ENCODE measurements at places on chromosomes 5 and 9.

- no peak for DNase-seq
Observed at GRCh38 chr9:23746317-23746716, 79.7 kb downstream of the ELAVL2 start.

DNA sequence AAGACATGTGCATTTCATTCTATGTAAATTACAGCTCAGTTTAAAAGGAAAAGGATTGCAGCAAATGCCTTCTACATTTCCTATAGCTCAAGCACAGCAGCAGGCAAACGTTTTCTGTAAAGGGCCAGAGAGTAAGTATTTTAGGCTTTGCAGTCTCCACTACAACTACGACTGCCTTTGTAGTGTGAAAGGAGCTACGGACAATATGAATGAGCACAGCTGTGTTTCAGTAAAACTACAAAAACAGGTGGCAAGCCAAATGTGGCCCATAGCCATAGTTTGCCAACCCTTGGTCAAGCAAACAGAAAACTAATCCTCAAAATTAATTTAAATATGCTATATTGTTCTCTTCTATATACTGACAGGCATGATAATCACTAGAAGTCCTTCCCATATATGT lies 7.2 kb downstream of the PTBP3 start:
- no peak for DNase-seq

DNA sequence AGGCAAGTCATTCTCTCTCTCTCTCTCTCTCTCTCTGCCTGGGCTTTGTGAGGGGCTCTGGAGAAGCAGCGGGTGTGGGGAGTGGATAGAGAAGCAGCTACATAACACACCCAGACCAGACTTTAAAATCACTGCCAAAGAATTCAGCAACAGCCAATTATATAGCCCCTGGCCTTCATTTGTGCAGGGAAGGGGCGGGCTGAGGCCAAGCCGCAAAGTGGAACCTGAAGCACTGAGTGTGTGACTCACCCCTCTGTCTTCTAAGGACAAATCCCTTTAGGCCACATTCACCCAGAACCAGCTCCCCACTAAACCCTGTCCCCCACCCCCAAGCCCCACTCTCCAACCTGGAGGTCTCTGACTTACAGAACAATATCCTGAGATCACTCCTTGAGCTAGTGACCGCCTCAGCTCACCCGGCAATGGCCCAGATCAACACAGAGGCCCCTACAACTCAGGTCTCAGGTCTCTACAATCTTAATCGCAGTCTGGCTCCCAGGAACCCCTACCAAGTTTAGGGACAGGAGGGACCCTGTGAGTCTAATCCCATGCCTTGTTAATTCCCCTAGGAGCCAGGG lies 6.0 kb downstream of the B4GALT1 start:
- peak; percentile 82 for DNase-seq

- peak; percentile 76 for DNase-seq
Observed at GRCh38 chr5:61327760-61328753, 4.0 kb upstream of the ZSWIM6 start.

- no peak for DNase-seq
Observed at GRCh38 chr5:61363401-61364114, 31.5 kb downstream of the ZSWIM6 start.

GRCh38 chr5:83549674-83550073 lies 78.1 kb downstream of the VCAN start:
- DNase-seq: no peak

DNA sequence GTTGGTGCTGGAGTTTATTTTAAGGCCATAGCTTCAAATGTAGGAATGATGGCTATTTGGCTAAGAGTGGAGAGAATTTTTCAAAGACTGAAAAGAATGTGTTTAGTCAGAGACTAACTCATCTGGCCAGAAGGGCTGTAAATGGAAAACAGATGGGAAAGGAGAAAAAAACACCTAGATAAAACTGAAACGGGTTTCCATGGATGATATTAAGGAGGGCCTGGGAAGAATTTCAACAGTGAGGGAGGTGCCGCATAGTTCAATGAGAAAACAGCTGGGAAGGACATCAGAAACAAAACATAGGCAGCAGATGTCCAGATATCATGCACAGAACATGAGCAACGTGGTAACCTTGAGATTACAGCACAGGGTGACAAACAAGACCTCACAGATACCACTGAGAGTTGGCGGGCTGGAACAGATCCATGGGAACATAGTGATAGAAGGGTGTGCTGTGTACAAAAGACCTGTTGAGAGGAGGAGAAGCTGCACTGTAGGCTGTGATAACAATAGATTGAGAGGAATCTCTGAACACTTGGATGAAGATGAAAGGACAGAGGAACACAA lies 31.2 kb upstream of the RAD23B start:
- DNase-seq: no peak

GRCh38 chr5:154330097-154330667 lies 115.6 kb upstream of the SAP30L start:
- no peak for DNase-seq

DNA sequence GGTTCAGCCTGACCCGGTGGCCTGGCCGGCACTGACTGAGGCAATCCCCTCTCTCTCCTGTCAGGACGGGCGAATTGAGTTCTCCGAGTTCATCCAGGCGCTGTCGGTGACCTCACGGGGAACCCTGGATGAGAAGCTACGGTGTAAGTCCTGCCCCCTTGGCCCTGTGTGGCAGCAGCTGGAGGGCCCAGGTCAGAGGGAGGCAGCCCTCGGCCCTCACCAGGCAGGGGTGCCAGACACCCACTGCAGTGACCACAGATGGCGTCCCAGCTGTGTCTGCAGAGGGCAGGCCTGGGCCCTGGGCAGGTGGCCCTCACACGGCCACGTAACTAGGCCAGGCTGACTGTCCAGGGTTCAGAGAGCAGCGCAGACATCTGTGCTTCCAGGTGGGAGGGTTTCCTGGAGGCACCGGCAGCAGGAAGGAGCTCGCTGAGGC lies 45.9 kb upstream of the HMCN2 start:
- DNase-seq: no peak

DNA sequence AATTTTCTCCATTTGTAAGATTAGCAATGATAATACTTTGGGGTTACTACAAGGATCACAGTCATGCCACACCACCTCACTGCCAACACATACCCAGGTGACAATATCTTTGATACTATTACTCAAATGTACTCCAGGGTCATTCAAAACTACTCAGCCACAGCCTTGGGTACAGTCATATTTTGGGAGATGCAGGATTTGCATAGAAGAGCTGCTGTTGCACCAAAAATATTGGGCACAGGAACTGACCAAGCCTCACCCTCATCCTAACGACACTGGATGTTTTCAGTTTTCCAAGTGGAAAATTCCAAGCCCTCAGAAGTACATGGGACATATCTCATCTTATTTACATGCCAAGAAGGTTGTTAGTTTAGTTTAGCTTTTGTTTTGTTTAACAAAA lies 120.9 kb upstream of the C6 start:
- DNase-seq: no peak

GRCh38 chr9:99852617-99853016 lies 30.9 kb downstream of the NR4A3 start:
- DNase-seq: no peak

DNA sequence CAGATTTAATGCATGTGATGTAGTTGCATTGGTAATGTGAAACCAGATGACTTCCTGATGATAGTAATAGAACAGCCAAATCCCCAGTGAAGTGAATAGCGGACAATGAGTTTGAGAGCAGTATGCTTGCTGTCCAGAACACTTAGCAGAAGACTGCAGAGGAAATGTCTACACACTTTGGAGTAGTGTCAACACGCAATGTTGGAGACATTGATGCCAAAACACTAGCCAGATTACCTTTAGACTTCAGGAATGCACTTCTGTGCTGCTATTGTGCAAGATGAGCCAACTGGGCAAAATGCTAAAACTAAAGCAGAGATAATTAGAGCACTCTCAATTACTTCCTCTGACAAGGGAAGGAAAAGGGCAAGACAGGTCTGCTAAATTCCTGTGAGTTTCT lies 176.7 kb downstream of the PRDM9 start:
- peak; percentile 28 for DNase-seq

GRCh38 chr5:147044572-147045273 lies 166.2 kb upstream of the PPP2R2B start:
- no peak for DNase-seq

DNA sequence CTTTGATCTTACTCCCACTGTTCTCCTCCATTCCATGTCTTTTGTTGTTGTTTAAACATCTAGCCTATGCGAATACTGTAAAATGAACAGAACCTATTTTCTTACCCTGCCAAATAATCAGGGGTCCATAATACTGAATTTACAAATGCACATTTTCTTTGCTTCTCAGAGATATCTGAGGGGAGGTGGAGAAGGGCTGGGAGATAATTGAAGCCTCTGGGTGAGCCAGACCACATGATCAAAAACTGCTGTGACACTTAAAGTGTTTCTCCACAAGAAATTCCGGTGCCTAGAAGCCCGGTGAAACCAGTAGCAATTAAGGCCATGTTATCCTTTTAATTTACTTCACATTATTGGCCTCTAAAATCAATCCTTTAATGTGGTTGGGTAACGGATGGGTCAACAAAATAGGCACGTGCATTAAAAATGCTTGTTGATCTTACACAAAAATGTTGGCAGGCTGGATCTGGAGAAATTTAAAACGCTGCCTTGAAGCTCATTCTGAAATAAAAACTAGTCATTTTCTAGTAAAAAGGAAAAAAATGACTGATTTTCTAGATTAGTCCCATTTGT lies 10.8 kb downstream of the SEMA6A start:
- DNase-seq: no peak

- DNase-seq: no peak
Observed at GRCh38 chr9:122572456-122572855, 10.7 kb downstream of the OR1L8 start.

- peak; percentile 68 for DNase-seq
Observed at GRCh38 chr5:53956196-53956595, 354.2 kb downstream of the ARL15 start.

- peak; percentile 21 for DNase-seq
Observed at GRCh38 chr5:141186897-141187512, at the start of gene PCDHB9. Gene PCDHB9, plus strand, starts transcription at chr5:141187161. Its CDS starts 158 bp downstream, at chr5:141187319.

- DNase-seq: no peak
Observed at GRCh38 chr9:113530022-113530635, 66.6 kb downstream of the RGS3 start.

DNA sequence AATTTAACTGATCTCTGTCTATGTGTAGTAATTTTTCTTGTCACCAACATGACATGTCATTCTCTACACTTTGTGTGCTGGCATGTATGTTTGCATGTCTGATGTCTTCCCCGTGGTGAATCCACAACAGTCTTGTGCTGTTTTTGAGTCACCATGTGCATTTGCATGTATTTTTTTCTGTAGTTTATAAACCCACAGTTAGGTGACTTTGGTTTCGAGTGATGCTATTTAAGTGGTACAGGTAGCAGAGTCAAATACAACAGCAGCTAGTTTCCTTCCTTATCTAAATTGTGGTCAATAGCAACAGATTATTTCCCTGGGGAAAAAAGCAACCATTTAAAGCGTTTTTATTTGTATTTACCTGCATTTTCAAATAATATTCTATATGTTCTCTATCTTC lies 89.9 kb upstream of the FSD1L start:
- DNase-seq: no peak

DNA sequence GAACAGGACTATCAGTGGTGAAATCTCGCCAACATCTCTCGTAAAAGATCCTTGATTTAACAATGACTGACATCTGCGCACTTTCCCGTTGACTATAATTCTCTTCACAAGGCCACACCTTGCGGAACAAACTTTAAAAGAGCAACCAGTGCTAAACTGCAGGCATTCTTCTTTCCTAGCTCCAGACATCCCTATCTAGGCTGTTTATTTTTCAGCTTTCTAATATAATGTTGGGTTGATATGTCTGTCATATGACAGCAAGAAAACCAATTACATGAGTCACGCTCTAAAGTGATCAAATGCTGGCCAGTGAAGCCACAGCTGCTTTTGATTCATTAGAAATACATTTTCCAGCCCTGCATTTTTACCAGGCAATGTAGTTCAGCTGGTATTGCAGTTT lies 162.5 kb downstream of the ELAVL2 start:
- no peak for DNase-seq

DNA sequence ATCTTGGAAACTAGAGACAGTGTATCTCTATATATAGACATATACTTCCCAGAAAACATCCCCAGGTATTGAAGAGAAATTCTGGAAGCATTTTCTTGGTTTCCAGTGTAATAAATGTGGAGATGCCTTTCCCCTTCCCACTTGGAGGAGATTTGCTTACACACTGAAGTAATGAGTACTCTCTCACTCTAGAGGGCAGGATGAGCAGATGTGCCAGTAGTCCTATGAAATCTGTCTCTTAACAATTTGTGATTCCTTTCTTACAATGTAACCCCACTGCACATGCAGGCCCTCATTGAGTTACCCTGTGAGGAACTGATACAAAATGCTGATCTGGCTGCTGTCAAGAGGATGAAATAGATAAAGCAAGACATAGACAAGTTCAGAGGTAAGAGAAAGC lies 567.2 kb downstream of the SLCO4C1 start:
- DNase-seq: peak; percentile 17

DNA sequence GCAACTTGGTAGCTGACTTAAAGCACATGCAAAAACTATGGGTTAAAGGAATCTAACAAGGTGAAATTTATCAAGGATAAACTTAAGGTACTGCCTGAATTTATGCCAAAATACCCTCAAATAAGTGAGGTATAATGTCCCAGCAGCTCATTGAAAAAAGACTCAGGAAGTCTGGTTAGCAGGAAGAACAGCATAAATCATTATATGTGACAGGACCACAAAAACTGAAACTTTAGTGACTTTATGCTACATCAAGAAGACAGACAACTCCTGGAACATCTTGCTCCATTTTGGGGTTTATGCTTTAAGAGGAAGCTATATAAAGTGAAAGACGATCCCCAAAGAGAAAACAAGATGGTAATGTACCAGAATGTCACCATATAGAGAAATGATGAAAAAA lies 282.4 kb upstream of the ZNF462 start:
- DNase-seq: no peak

GRCh38 chr9:113274474-113275156 lies 757 bp downstream of the CDC26 start:
- DNase-seq: peak; percentile 74

Measured in MV-4-11 (cell line).